ENCODE measurements at places on chromosomes 3 and 15. TPM values are rescaled to one million over a fixed set of nuclear protein-coding genes. Genes with fewer than 3 reads are reported as not detected.

GOLGA6L7 gene
- total RNA-seq, result not detected

PLA2G4E gene
- not detected for total RNA-seq

TEX9 gene
- total RNA-seq, result 6.1 TPM

CASR gene
- total RNA-seq, result not detected

LINGO1 gene
- total RNA-seq, result 12.4 TPM

GOLGA6L10 gene
- 0.40 TPM for total RNA-seq

UCN2 gene
- total RNA-seq, result 9.3 TPM

CERS3 gene
- total RNA-seq, result not detected

TTC23 gene
- total RNA-seq, result 11.0 TPM

CEP19 gene
- total RNA-seq, result 3.6 TPM

CCR3 gene
- total RNA-seq, result not detected

FANCD2OS gene
- total RNA-seq, result not detected

ZNF502 gene
- 1.7 TPM for total RNA-seq

EFCAB12 gene
- total RNA-seq, result 0.47 TPM

ERICH6 gene
- total RNA-seq, result not detected

ANKUB1 gene
- total RNA-seq, result not detected

APBA2 gene
- 21.8 TPM for total RNA-seq

CD96 gene
- total RNA-seq, result not detected

INSYN1 gene
- total RNA-seq, result 2.1 TPM

FHIT gene
- 1.1 TPM for total RNA-seq

TRPM1 gene
- total RNA-seq, result not detected

THBS1 gene
- total RNA-seq, result 33.6 TPM

POLR2M gene
- 98.0 TPM for total RNA-seq

DPPA2 gene
- not detected for total RNA-seq

STARD9 gene
- total RNA-seq, result 1.4 TPM

CHRFAM7A gene
- total RNA-seq, result 3.8 TPM

TPRG1 gene
- 0.21 TPM for total RNA-seq

CHDH gene
- 2.7 TPM for total RNA-seq

BFSP2 gene
- not detected for total RNA-seq

CTXN2 gene
- total RNA-seq, result 0.04 TPM

CCNDBP1 gene
- 28.2 TPM for total RNA-seq

KBTBD13 gene
- total RNA-seq, result not detected

CLDND1 gene
- 65.3 TPM for total RNA-seq

AQR gene
- total RNA-seq, result 35.5 TPM

TRIM71 gene
- total RNA-seq, result not detected

CIB2 gene
- total RNA-seq, result 23.0 TPM

PRTG gene
- 8.2 TPM for total RNA-seq

PYGO1 gene
- 6.9 TPM for total RNA-seq

All from A549 treated with CpdA at 1 μM for 4 hours (cell line).